ENCODE measurements at places on chromosomes 12 and 14.

- no peak for DNase-seq
These were observed 204.2 kb upstream of the HMGA2 start for GRCh38 chr12:65620046-65620445.

DNA sequence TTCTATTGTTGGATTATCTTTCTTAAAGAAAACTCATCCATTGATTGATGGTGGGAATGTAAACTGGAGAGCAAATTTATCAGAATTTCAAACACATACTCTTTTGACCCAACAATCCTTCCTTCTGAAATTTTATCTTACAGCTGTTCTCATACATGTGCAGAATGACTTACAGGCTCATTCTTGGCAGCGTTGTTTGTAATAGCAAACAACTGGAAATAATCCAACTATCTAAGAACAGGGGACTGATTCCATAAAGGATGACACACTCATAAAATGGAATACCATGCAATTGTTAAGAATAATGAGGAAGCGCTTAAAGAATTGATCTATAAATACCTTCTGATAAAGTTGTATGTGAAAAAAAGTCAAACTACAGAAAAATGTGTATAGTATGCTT, 24.0 kb downstream of the RHOJ start:
- DNase-seq: no peak

DNA sequence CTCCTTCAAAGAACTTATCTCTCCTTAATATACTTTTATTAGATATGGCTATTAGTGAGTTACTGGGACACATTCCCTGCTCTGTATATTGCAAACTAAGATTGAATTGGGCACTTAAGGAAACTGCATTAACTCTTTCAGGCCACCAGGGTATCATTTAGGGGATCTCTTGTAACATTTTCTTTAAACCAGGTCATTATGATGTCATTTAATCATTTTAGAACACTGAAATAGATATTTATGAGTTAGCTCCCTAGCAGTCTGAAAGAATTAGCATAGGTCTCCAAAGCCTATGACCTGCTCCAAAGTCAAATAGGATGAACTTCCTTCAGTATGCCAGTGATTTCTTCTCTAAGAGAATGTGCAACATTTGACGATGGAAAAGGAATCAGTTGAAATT, 506.9 kb downstream of the FOXG1 start:
- DNase-seq: no peak

DNA sequence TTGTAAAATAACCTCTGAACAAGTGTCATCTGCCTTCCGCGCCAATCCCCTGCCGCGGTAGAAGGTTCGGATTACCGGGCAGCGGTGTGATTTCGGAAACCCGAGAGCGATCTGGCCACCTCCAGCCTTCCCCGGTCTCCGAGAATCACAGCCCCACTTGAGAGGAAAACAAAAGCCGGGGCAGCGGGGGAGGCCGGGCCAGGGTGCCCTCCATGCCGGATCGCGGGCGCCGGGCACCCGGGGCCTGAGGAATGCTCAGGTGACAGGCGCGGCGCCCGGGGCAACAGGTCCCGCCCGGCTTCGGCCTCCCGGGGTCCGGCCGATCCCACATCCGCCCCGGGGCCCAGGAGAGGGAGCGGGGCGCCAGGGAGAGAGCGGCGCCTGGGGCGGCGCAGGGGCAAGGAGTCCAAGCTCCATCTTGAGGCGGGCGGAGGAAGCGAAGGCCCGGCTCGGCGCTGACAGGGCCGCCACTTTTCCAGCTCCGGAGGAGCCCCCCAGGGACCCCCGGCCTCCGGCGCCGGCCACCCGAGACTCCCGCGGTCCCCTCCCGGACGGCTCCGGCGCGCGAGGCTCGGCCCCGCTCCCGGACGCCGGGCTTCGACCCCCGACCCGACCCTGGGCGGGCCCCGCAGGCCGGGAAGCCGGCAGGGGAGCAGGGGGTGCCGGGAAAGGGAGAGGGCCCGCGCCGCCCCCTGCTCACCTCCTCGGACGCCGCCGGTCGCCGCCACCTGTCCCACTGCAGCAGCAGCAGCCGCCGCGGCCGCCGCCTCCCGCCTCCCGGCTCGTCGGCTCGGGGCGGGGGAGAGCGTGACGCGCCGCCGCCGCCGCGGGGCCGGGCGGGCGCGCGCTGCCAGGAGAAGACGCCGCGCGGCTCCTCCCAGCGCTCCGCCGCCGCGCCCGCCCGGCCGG, at the start of gene CLIP1:
Gene CLIP1, minus strand, starts transcription at position 849 of the 909 bp plus-strand sequence. CDS start 42,217 bp downstream, outside the sequence.
- no peak for DNase-seq

GRCh38 chr14:22668863-22669262, 24.7 kb upstream of the OR6J1 start:
- DNase-seq: no peak

DNA sequence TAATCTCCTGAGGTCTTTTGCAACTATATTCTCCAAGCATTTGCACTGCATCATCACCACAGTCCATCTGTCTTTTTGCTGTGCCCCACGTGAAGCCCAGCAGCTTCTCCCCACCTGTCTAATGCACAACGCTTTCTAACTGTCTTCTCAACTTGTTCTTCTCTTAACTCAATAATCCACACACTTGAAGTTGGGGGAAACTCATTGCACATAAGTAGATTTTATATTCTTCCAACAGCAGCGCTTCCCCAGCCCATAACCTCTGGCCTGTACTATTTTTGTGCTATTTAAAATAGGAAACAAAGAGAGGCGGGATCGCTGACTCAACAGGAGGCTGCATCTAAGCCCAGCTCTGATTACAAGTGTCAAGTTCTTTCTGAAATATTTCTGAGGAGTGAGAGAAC, 226.7 kb downstream of the GXYLT1 start:
- DNase-seq: no peak

GRCh38 chr14:69909826-69910550, 30.8 kb downstream of the SMOC1 start:
- DNase-seq: no peak

DNA sequence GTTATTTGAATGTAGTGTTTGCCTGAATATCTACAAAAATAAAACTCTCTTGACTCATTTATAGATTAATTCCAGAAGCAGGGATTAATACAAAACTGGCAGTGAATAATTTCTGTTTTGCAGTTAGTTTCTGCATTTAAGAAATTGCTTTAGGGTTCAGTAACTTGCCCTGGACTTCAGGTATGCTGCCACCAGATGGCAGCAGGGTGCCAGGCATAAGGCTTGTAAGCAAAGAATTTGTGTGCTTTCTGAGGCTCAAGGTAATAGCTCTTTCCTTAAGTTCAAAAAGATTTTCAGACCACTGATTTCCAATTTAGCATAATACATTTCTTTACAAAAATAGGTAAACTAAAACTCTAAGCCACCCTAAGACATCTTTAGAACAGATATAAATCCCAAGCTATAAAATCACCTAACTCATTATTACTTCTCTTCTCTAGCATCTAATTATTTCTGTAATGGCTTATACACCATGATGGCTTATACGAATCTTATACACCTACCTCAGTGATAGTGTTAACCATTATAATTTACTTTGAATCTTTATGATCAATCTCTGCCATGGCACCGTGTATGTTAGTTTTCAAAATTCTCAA, 398.3 kb downstream of the APAF1 start:
- DNase-seq: peak; percentile 35

- DNase-seq: no peak
These were observed 134.6 kb downstream of the RBM19 start for GRCh38 chr12:113831476-113831875.

DNA sequence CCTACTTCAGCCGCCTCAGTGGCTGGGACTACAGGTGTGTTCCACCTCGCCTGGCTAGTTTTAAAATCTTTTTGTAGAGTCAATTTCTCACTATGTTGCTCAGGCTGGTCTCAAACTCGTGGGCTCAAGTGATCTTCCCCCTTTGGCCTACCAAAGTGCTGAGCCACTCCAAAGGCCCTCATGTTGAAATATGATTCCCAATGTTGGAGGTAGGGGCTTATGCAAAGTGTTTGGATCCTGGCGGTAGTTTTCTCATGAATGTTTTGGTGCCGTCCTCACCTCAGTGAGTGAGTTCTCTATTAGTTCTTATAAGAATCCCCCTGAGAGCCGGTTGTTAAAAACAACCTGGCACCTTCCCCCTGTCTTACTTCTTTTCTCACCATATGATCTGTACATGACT, 784.6 kb downstream of the TMTC2 start:
- no peak for DNase-seq

DNA sequence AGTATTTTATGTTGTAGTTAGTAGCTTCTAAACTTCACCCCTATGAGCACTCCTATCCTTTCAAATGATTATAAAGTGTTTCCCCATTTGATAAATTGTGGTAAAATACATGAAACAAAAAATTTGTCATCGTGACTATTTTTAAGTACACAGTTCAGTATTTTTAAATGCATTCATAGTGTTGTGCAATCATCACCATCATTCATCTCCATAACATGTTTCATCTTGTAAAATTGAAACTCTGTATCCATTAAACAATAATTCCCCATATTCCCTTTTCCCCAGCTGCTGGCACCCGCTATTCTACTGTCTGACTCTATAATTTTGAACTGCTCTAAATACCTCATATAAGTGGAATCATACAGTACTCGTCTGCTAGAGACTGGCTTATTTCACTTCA, 52.5 kb downstream of the ATP23 start:
- no peak for DNase-seq

DNA sequence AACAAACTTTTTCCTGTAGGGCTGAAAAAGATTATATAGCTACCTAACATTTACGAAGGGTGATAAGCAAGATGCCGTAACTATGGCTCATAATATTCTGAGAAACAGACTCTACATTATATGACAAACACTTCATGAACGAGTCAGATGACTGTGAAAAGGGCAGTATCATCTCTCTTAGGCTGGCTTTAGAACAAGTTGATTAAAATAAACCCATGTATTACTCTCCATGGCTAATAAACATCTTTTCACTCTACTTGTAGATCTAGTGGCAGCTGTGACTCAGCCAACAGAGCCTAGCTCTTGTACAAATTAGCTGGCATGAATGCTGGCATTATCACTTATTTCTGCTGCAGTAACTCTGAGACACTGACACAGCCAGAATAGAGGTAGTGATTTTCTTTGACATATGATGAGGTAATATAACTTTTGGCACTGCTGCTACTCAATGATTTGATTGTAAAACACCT, 47.1 kb downstream of the SLC2A13 start:
- no peak for DNase-seq

- DNase-seq: no peak
These were observed 171.2 kb downstream of the CCDC59 start for GRCh38 chr12:82187011-82187410.

DNA sequence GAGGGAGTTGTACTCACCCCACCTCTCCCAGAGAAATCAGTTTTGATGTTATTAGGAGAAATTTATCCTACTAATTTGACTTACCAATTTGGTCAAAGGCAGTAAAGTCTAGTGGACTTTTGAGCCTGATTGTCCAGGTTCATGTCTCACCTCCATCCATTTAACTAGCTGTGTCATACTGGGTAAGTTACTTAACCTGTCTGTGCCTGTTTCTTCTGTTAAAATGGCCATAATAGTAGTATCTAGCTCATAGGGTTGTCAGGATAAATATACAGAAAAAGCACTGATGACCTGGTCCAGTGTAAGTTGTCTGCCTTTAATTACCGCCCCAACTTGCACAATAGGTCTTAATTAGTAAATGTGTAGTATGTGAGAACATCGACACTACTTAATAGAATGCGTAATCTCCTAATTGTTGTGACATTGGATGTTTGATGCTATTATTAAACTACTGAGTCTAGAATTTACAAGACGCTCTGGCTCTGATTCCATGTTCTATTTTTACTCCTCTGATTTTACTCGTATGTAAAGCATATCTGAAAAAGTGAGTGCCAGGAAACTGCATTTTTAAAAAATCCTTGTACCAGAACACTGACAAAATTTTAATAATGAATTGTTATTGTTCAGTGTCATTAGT, 1.5 kb downstream of the RAB21 start:
- no peak for DNase-seq

- no peak for DNase-seq
These were observed 25.8 kb downstream of the RESF1 start for GRCh38 chr12:31984806-31985591.

DNA sequence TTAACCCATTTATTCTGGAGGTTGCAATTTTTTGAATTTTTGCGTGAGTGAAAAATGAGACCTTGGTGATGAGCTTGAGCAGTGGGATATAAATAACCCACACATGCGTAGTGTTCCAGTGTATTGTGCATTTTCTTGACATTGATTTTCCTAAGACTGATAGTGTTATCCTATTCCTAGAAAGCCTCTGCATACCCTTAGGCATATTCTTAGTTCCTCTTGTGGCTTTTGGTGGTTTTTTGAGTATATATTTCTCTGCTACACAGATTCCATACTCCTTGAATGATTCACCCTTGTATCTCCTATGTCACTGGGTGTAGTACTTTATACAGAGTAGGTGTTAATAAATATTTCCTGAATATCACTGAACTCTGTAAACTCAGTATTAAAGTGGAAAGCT, 363.4 kb upstream of the PDE3A start:
- DNase-seq: no peak

DNA sequence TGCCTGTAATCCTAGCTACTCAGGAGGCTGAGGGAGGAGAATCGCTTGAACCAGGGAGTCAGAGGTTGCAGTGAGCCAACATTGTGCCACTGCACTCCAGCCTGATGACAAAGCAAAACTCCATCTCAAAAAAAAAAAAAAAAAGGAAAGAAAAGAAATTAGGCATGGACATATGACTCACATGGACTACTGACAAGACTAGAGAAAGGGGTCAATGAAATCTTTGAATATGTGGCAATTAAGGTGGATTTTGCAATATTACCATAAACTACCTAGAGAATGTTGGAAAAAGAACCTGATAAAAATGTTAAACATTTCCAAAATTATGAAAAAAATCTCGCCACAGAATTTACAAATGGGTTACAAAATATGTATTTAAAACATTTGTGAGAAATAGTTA, 873.6 kb downstream of the C12orf50 start:
- DNase-seq: peak; percentile 17

DNA sequence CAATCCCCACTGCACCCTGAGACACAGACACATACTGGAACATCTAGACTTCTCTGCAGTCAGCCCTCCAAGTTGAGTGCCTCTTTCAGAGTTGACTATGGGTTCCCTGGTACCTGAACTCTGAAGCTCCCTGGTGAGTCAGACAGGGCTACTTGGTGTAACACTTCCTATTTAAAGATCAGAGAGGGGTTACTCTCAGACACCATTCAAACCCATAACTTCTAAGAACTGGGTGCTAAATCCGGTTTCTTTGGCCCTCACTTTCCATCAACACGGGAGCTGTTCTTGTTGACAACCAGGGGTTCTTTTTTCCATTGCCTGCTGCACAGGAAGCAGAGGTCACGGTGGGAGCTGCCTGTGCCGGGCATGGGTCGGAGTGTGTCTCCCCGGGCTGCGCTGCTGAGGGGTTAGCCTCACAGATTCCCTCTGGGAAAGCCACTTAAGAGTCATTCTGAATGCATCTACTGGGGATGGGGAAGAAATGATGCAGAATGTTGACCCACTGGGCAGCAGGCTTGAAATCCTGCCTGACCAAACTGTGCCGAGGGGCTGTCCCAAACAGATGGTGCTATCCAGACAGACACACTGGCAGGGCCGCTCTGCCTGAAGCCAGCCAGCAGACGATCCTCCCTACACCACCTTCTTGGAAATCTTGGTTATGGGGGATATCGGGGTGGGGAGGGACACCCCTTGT, 74.1 kb downstream of the PITPNM2 start:
- DNase-seq: no peak
